ENCODE measurements at places on chromosomes 16 and 17. TPM values are rescaled to one million over a fixed set of nuclear protein-coding genes. Genes with fewer than 3 reads are reported as not detected.

GRCh38 chr17:15051933-15052332 lies 213.2 kb downstream of the PMP22 start:
- H3K4me3 ChIP-seq = no peak overlapping the region
- no peak for DNase-seq
- no peaks in the 10 kb centered on the region for H3K4me1 ChIP-seq
- H3K36me3 ChIP-seq = no peaks in the 10 kb centered on the region

GRCh38 chr17:48487221-48487620 lies 43.6 kb downstream of the HOXB1 start:
- no peak overlapping the region for H3K4me3 ChIP-seq
- no peak overlapping the region for H3K27ac ChIP-seq
- no peak for DNase-seq
- no peaks in the 10 kb centered on the region for H3K36me3 ChIP-seq
- peaks cover 40% of the 10 kb centered on the region for H3K4me1 ChIP-seq

- H3K4me1 ChIP-seq = no peaks in the 10 kb centered on the region
- H3K4me3 ChIP-seq = no peak overlapping the region
- peaks cover 2% of the 10 kb centered on the region for H3K27me3 ChIP-seq
- no peak overlapping the region for H3K27ac ChIP-seq
- no peaks in the 10 kb centered on the region for H3K36me3 ChIP-seq
Measured at GRCh38 chr17:41434415-41434814, 6.4 kb downstream of the KRT38 start.

- no peaks in the 10 kb centered on the region for H3K36me3 ChIP-seq
- no peak for DNase-seq
- H3K27me3 ChIP-seq = no peaks in the 10 kb centered on the region
- no peak overlapping the region for H3K27ac ChIP-seq
Measured at GRCh38 chr17:47934856-47935255, 6.5 kb upstream of the PNPO start.

DNA sequence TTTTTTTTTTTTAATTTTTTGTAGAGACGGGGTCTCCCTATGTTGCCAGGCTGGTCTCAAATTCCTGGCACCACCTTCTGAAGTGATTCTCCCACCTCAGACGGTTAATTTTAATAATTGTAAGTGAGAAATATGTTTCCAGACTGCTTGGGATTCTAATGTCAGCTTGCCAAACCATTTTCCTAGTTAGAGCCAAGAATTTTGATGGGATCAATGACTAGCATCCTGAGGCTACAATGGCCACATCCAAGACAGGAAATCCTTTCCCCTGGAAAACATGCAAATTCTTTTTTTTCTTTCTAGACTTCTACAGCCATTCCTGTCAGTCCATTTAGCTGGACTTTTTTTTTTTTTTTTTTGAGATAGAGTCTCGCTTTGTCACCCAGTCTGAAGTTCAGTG lies 32.6 kb downstream of the IGF2BP1 start:
- no peaks in the 10 kb centered on the region for H3K4me1 ChIP-seq
- no peak overlapping the region for H3K4me3 ChIP-seq
- H3K27me3 ChIP-seq = peaks cover 2% of the 10 kb centered on the region
- DNase-seq = no peak
- H3K36me3 ChIP-seq = no peaks in the 10 kb centered on the region

ABCA9 gene
- not detected for total RNA-seq

Measured in activated CD4-positive, alpha-beta T cell treated with anti-CD3 and anti-CD28 coated beads for 36 hours (primary cell).